ENCODE measurements at places on chromosomes 4 and X.

DNA sequence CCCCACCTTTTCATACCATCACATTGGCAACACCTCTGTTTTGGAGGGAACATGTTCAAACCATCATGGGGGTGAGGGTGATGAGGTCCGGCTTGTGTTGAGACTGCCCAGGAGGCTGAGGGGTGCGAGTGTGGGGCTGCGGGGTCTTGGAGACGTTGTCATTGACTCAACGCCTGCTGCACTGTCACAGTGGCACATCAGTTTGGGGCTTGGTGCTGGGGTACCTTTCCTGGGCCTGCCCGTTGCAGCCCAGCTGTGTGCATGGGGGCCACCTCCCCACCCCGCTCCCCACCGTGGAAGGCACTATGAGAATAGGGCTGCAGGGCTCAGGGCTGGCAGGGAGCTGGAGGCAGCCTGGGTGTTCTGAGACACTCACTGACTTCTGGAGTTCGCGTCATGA is 2.3 kb downstream of the HTRA3 start:
- DNase-seq = no peak

DNA sequence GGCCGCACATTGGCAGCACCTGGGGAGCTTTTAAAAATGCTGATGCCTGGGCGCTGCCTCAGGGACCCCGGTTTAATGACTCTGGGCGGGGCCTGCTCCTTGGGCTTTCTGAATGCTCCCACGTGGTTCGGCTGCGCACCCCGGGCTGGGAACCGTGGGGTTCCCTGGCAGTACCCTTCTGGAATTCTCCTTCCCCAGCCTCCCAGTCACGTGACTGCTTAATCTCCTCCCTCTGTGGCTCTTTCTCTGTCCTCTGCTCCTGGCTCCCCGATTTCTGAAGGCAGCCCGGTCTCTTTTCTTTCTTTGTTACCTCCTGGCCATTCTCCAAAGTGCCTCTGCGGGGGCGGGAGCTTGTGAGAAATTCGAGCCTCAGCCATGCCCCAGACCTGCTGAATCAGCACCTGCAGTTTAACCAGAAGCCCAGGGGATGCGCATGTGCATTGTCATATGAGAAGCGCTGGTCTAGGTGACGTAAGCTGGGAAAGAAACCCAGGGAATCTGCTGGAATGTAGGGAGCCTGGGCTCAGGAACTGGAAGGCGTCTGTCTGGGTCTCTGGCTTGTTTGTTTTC is 16.6 kb downstream of the CLCN4 start:
- DNase-seq = no peak

DNA sequence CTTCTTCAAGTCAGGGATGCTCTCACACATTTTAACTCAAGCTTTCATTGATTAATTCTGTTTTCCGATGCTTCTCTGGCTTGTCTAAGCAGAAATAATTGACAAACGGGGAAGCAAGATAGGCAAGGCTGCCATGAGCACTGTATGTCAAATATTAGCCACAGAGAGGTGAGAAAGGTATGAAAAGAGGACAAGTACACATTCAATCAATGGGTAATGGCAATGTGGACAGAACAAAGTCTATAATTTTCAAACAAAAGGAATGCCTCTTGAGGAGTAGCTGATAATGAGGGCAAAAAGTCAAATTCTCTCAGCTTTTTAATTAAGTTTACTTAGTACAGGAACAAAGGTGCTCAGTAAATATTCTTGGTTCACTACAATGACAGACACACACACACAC is 19.6 kb downstream of the COX7B2 start:
- no peak for DNase-seq

DNA sequence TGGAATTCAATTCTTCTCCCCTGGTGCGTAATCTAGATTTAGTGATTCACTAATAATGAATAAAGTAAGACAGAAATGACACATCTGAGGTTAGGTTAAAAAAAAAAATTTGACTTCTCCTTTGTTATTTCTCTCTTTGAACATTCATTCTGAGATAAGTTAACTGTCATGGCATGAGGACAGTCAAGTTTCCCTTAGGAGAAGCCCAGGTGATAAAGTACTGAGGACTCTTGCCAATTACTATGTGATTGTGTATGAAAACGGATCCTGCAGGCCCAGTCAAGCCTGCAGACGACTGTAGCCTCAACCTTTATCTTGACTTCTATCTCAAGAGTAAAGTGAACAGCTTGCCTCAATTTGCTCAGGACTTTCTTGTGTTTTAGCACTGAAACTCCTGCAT is 293.2 kb downstream of the PRR32 start:
- DNase-seq = no peak

DNA sequence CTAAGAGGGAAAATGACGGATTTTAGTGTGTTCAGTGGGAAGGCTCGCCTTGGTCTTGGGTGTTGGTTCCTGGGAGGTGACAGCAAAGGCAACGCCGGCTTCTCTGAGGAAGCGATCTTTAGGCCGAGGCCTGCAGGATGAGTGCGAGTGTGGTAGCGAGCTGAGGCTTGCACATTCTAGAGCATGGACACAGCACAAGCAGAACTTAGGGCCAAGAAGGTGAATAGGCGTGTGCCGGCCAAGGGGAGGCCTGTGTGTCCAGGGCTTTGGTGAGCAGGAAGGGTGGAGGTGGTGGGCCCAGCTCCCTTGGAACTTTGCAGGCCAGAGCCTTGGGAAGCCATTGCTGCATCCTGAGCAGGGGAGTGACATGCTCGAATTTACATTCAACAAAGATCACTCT is 67.9 kb downstream of the TNIP2 start:
- no peak for DNase-seq

- no peak for DNase-seq
Observed at GRCh38 chr4:6298035-6298434, 28.4 kb downstream of the WFS1 start.

GRCh38 chr4:149785696-149786431 is 29.8 kb downstream of the IQCM start:
- no peak for DNase-seq

DNA sequence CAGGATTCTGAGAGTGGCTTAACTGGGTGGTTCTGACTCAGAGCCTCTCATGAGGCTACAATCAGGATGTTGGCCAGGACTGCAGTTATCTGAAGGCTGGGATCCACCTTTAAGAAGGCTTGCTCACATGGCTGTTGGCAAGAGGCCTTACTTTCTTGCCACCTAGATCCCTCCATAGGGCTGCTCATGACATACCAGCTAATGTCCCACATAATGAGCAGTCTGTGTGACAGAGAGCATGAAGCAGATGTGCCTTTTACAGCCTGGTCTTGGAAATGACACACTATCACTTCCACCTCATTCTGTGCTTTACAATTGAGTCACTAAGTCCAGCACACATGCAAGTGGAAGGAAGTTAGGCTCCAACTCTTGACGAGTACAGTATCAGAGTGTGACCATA is 4.3 kb upstream of the RBM3 start:
- no peak for DNase-seq

DNA sequence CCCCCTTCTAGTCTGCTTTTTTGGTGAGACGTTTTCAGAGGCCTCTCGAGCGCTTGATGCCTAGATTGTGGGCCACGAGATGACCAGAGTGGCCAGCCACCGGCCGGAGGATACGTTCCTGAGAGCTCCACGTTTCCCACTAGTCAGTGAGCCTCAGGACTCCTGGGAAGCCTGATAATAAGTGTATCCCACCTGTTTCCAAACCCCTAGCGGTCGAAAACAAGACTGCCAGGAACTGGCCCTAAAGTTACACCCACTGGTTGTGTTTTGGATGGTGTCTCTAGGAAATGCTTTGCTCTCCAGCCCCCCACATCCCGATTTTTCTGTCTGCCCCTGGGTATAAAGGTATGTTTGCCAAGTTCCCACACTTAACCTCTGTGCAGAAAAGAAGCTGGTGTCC is 4.6 kb upstream of the RS1 start:
- DNase-seq = no peak

DNA sequence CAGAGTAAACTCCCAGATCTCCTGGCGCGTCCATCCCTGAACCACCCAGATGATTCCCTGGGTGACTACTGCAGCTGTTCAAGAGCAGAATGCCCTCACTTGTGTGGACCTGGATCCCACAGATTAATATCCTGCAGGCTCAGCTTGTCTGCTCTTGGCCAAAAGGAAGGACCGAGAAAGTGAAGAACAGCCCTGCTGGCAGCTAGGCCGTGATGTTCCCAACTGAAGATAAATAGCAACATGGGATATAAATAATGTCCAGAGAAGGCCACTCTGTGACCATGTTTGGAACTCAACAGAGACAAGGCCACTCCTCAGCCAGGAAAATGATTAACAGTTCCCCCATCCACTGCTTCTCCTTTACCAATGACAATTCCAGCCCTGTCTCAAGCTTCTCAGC is 21.5 kb downstream of the SUPT20HL2 start:
- no peak for DNase-seq

DNA sequence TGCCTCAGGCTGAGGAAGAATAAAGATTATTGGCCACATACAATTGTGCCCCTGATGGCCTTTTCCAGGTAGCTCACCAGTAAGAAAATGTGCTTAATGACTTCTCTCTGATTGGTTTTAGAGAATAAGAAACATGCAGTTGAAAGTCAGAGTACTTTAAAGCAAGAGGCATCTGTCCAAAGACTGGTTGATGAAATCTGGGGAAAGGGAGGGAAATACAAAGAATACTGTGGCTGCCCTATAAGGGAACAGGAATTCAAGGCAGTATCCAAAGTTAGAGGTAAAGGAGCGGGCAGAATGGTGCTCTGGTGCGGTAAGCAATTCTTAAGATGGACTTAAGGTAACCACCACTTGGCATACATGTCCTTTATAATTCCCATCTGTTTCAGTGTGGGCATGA is 11.4 kb downstream of the PBDC1 start:
- DNase-seq = no peak

DNA sequence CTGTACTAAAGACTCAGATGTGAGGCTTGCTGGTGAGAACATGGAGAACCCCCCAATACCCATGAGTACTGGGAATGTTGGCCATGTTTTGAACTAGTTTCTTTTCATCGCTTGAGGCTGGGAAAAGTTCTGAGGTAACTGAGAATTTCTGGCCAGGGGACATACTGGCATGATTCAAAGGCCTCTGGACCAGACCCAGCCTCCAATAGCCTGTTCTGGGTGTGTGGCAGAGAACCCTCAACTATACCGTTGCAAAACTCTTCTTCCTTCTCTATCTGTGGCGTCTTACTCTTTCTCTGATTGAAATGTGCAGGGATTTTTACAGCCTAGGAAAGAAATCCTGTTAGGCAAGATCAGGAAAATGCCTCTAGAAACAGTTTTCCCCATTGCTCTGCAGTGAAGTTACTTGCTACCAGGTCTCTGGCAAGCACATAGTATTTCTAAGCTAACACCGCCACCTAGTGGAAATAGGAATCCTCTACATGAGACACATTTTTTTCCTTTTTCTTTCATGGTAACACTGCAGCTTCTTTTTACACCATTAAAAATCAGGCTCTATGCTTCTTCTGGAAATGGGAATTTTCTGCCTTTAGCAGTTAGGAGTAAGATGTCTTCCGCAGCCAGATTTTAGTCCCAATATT is 170.7 kb upstream of the ZCCHC13 start:
- DNase-seq = no peak

- DNase-seq = no peak
Observed at GRCh38 chrX:37755025-37755424, 24.8 kb upstream of the CYBB start.

GRCh38 chr4:31375936-31376335 is 655.8 kb downstream of the PCDH7 start:
- no peak for DNase-seq

GRCh38 chrX:153517423-153517822 is at the start of gene ATP2B3:
Gene ATP2B3, plus strand, starts transcription at chrX:153517642. Its CDS starts 18,606 bp downstream, at chrX:153536248.
- no peak for DNase-seq

DNA sequence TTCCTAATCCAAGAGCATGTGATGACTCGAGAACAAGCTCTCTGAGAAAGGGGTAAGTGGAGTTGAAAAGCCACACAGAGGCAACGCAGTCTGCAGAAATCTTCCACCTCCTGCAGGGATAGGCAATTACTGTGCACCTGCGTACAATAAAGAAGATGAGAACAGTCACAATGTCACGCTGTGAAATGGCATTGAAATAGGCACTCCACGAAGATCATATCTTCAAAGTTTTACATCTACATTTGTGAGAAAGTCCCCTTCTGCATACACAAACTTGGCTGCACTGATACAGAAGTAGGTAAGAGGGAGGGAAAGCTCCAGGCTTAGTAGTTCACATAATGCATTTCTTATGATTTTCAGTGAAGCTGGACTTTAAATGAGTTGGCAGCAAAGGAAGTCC is 27.1 kb downstream of the DDX60L start:
- no peak for DNase-seq

DNA sequence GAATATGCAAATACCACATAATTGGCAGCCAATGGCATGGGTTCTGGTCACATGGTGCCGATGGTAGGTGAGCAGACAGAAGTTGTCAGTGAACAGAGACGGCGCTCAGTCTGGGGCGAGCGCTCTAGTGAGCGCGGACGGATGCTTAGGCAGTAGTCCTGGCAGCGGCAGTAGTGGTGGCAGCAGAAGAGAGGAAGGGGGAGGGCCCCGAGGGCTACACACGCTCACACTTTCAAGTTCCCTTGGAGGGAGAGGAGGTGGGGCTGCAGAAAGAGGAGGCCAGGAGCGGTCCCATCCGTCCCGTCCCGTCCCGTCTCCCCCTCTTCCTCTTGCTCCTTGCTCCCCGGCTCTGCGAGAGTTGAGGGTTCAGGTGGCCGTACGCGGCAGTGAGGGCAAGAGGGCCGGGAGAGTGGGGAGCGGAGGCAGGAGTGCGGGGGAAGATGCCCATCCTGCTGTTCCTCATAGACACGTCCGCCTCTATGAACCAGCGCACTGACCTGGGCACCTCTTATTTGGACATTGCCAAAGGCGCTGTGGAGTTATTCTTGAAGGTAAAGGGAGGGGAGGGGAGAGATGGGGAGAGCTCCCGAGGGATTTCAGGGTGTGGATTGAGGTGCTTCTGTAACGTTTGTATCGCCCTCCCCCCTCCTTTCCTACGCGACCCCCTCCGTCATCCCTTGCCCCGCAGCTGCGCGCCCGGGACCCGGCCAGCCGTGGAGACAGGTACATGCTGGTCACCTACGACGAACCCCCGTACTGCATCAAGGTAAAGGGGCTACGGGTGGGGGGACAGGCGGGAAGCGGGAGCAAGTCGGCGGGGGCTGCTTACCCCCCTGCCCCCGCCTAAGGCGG is at the start of gene INTS6L:
INTS6L (plus strand) TSS at position 108 of the 852 bp plus-strand sequence; CDS start at position 441, 333 bp downstream.
- no peak for DNase-seq

DNA sequence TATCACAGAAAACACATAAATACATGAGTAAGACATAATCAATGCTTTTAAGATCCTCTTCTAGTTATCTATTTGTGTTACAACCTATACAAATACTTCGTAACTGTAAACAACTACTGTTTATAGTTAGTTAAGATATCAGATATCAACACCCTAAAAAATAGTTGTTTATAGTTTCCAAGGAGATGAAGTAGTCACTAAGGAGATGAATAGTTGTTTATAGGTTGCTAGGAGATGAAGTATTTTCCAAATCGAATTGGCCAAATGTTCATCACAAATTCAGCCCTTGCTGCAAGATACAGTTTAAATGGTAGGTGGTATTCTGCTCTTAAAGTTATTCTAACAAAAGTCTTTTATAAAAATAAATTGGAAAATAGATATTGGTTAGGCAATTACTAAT is 618.2 kb upstream of the PCDH10 start:
- DNase-seq = no peak

- no peak for DNase-seq
Observed at GRCh38 chr4:38149472-38149996, 189.3 kb downstream of the PTTG2 start.

All from cortex of kidney (tissue), 1 donor.